Stimulated activated CD8-positive, alpha-beta memory T cell treated with anti-CD3 and anti-CD28 coated beads, Interleukin-7, amount 100 ng/mL, for 48 hours (primary cell): ENCODE measurements at places on chromosomes 6 and 20.

DNA sequence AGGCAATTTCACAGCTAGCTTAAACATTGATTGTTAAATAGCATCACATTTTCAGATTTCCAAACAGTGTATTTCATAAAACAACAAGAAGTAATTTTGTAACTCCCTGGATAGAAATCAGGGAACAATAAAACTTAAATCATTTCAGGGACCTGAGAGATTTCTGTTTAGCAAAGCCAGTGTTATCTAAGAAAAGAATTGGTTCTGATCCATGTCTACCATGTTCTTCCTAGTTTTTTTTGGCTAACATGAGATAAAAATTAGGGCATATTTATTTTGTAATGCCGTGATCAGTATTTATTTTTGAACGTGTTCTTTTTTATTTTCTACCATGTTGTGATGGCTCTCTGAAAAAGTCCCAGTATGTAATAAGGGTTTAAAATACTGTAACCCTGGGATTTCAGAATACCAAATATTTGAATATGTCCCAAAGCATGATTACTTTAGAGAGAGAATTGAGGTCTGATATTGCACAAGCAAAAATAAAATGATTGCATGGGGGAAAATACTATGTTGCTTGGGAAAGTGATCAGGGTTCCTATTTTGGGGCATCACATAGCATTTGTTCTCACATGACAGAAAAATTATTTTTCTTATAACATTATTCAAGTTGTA lies 188.7 kb upstream of the CEP162 start:
- DNase-seq, result no peak

GRCh38 chr6:169231790-169232506 lies 21.7 kb downstream of the THBS2 start:
- DNase-seq, result no peak

DNA sequence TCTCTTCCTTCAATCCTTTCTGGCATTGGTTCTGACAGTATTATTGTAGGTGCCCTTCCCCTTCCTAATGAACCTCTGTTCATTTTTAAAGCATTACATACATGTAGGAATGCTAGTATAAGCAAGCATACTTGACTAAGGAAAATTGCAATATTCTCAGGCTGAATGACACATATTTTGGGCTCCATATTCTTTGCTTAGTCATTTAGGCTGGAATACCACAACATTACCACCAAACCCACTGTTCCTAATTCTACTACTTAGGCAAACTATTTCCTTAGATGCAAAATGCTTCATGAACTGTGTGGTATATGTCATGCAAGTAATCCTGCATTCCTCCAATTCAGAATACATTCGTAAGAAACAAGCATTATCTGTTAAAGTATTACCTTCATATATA lies 113.9 kb downstream of the PRDM1 start:
- DNase-seq, result no peak

DNA sequence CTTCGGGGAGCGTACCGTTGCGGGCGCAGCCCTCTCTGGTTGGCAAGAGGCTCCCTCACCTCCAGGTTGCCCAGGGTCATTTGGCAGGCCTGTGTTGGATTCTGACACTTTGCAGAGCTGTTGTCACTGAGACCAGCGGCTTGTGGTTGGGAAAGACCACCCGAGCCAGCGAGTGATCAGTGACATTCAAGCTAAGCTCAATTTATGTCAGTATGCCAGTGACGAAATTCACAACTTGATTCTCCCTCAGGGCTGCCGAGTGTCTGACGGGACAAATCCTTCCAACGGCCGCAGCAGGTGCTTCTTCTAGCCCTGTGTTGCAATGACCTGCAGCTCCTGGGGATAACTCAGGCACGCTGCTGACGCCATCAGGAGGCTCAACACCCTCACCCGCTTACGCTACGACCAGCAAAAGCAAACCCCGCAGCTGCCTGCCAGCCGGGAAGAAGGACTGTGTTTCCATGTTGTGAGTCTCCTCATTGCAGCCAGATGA lies 16.9 kb upstream of the SLC22A2 start:
- no peak for DNase-seq

DNA sequence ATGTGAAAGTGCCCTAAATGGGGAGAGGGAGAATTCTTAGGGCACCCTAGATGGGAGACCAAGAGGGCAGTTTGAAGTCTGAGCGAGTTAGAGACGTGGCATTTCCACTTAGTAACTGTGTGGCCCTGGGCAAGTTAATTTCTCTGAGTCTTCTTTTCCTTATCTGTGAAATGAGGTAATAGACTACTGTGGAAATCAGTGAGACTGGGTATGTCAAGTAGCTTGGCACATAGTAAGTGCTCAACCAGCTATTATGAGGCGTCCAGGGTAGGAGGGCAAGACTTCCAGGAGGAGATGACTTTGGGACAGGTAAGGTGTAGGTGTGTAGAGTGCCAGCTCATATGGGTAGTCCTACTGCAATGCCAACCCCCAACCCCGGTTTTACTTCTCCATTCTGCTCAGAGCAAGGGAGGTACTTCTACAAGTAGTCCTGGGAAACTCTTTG lies 770 bp downstream of the KIF3B start:
- no peak for DNase-seq

GRCh38 chr20:31662372-31662854 lies 24.7 kb downstream of the COX4I2 start:
- no peak for DNase-seq

GRCh38 chr6:41785689-41786450 lies 1.6 kb upstream of the TOMM6 start:
- no peak for DNase-seq

DNA sequence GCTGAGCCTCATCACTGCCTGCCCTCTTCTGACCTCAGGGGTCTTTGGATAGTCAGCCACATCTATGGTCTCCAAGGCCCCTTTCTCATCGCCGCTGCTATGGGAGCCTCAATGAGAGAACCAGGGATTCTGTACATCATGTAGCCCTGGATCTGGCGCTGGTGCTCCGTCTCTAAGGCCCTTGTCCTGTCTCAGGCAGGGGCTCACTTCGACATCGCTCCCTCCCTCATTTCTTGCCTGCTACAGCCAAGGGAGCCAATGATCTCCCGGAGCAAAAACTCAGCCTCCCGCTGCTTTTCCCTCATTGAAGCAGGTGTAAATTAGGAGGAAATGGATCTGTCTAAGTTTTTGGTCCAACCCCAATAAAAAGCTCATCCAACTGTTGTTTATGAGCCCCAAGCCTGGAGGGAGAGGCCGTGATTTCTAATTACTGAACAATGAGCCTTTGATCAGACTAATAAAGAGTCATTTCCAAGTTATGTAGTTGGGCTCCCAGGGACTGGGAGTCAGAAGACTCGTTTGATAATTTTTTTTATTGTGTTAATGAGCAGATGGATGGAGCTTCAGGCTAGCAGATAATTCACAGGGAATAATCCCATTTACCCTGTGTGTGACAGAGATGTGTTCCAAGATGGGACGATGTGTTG lies 30.9 kb downstream of the LBP start:
- no peak for DNase-seq

DNA sequence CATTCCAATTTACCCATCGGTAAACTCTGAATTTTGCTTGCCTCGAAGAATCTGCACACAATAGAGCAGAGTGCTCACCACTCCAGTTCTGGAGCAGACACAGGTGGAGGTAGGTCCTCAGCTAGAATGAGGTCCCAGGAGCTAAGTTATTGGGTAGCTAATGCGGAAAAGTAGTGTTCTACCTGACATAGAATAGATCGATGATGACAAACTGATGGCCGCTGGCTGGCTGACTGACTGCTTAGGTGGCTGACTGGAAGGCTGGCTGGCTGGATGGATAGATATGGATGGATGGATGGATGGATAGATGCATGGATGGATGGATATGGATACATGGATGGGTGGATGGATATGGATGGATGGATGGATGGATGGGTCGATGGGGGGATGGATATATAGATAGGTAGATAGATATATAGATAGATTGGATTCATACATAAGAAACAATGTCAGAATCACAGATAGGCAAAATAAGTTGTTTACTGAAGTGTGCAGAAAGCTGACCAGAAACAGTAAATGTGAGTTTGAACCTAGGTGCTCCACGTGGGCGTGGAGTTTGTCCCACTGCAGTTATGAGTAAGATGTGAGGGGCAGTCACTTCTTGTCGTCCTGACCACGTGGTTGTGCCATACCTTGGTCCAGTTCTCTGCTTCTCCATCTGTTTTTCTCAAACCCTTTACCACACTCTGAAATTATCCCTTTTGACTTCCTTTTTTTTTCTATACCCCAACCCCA lies 62.1 kb downstream of the TBXT start:
- DNase-seq, result no peak

DNA sequence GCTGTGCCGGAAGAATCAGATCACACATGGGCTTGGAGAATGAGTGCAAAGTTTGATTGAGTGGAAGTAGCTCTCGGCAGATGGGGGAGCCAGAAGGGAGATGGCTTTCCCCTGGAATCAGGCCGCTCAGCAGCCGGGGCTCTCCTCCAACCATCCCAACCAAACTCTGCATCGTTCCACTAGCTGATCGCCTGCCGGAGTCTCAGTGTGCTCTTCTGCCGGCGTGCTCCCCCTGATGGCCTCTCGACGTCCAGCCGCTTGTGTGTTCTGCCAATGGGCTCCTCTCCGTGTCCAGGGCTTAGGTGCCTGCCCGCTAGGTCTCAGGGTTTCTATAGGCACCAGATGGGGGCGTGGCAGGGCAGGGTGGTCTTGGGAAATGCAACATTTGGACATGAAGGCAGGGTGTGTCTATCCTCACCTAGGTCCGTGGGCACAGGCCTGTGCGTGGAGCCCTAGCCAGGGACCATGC lies 4.9 kb upstream of the BIRC7 start:
- DNase-seq, result no peak

- no peak for DNase-seq
Observed at GRCh38 chr6:152012227-152012626, 204.7 kb downstream of the ESR1 start.
